ENCODE measurements at places on chromosomes 13 and 19.

GRCh38 chr13:24672141-24673132, 7.8 kb upstream of the ATP12A start:
- no peak for DNase-seq

DNA sequence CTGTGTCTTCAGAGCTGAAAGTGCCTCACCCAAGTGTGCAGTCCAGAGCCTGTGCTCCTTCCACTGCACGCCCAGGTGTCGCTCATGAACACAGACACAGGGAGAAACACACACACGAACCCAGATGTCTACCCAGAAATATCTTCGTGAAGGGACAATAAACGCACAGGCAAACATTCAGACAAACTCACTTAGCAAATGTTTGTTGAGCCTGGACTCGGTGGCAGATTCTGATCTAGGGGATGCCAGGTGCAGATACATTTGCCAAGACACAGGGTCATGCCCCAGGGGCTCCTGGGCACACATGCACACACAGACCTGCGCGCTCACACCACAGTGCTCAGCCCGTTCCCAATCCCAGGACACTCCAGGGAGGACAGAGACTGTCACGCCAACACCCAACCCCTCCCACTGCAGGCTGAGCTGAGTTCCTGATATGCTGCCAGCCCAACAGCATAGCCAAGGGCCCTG, 31.9 kb downstream of the SCGB2B2 start:
- no peak for DNase-seq

DNA sequence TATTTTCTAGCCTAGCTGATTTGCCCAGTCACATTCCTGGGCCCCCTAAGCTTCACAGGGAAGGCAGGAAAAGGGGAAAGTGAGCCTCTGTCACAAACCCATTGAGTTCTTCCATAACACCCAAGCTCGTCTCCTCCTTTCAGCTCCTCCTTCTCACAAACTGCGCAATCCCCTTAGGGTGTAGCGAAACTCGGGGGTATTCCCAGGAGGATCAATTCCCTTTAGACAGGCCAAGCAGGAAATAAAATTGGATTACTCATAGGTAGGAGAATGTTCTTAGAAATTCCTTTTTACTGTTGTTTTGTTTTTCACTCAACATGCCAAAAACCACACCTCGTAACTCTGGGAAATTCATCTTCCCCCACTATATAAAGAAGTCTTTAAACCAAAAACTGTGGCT, 139.3 kb downstream of the IRS2 start:
- no peak for DNase-seq

DNA sequence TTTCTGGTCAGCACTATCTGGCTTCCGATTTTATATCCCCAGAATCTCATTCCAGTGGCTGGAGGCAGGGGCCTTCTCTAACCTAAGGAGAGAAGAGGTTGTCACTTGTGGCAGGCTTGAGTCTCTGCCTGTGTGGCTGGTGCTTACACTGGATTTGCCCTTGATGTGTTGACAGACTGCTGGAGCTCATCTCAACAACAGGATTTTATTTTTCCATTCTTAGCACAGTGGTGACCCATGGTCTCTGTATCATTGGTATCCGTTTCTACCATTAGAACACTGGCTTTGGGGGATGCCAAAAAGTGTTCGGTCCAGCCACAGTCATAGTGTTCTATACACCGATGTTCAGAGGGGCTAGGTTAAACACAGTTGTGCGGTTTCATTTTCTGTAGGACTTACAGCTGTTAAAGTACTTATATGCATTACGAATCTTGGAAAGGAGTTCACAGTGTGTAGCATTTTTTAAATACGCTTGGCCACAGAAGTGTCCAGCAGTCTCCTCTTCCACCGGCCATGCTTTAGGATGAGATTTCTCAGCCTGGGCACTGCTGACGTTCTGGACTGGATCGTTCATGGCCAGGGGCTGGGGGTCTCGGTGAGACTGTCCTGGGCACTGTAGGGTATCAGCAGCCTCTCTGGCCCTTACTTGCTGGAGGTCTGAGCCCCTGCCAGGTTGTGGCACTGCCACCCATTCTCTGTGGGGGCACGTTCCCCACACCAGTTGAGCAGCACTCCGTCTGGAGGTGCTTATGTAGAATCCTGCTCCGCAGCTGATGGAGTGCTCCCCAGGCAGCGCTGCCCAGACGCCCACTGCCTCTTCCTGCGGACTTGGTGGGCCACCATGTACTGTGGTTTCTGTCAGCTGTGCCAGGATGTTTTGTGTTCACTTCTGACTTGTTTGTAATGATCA, 41.4 kb upstream of the TEX29 start:
- DNase-seq: no peak

DNA sequence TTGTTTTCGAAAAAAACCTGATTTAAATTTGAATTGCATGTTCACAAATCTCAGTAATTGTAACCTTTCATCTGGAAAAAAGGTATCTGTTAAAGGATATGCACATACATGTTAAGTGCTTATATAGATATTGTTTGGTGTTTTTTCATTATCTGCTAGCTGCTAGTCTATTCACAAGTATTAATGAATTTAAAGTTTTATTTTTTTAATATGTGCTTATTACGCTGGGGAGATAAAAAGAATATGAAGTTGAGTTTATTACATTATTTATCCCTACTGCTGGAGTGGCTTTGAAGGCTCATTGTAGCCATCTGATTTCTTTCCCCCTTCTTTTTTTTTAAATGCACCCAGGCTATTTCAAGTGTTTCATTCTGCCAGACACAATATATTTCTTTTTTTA, 3.9 kb upstream of the MAB21L1 start:
- no peak for DNase-seq

GRCh38 chr19:31539386-31539785, 190.2 kb upstream of the TSHZ3 start:
- no peak for DNase-seq

GRCh38 chr13:32897296-32897695, 118.9 kb upstream of the KL start:
- no peak for DNase-seq

GRCh38 chr19:12669270-12670158, 2.9 kb downstream of the WDR83 start:
- peak; percentile 67 for DNase-seq

GRCh38 chr19:18562086-18562485, 4.4 kb downstream of the KXD1 start:
- no peak for DNase-seq

- DNase-seq: no peak
Observed at GRCh38 chr19:3336680-3337523, 29.5 kb upstream of the NFIC start.

DNA sequence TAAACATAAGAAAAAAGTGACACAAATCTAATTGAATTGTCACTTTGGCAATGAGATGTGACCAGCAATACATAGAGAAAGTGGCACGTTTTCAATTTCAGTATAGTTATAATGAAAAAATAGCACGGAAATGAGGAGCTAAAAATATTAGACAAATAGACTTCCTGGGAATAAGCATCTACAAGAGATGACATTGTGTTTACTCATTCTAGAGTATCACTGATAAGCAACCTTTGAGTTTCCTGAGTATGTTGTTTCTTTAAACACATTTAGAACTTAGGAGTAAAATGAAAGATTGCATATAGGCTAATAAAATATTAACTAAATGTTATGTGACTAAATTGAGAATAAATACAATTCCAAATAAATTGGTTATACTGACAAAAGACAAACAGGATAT, 207.1 kb upstream of the SLITRK6 start:
- DNase-seq: no peak

DNA sequence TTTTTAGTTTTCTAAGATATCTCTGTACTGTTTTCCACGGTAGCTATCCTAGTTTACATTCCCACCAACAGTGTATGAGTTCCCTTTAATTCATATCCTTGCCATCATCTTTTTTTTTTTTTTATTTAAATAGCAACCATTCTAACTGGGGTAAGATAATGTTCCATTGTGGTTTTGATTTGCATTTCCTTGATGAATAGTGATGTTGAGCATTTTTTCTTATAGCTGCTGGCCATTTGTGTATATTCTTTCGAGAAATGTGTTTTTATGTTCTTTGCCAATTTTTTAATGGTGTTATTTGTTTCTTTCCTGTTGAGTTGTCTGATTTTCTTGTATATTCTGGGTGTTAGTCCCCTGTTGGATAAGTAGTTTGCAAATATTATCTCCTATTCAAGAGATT, 454.8 kb downstream of the DACH1 start:
- no peak for DNase-seq

DNA sequence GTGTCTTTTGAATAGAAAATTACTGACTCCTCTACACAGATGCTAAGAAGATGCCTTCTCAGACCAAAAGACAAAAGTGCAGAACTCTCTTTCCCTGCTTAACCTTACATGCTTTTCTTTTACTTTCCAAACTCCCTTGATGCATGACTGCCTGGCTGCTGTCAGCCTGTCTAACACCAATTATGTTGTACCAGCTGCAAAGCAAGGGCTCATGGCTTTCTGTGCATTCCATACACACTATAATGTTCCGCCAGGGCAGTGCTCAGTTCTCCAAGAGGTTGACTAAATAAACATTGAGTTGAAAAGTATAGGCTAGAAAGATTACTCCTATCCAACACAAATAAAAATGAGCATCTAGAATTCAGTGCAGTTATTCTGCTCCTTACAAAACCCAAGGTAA, 330.4 kb upstream of the NBEA start:
- no peak for DNase-seq

DNA sequence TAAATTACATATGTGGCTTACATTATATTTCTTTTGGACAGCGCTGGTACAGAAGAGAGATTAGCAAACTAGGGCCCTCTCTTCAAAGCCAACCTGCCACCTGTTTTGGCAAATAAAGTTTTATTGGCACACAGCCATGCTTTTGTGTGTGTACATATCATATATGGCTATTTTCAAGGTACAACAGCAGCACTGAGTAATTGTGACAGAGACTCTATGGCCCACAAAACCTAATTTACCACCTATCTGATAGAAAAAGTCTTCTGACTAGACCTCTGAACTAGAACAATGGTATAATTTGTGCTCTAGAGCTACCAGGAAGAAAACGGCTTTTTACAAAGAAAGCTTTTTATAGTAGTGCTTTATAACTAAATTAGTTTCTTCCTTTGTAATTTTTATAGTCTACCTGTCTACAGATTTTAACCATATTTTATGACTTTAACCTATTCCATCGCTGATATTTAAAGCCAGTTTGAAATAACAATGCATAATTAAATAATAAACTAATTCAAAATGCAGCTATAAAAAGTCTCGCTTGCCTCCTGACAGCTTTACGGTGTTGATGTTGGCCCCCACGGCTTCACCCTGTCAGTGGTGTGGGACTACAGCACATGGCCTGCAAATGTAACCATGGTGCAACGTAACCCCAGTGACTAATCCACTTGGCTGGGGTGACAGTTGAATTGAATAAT, 17.7 kb upstream of the DPY19L3 start:
- no peak for DNase-seq

GRCh38 chr19:1285737-1286360, at the start of gene EFNA2:
EFNA2 (plus strand) TSS chr19:1285873; CDS start chr19:1286169, 296 bp downstream.
- no peak for DNase-seq

Data from CD4-positive, alpha-beta T cell treated with Interleukin-4 for 4 hours (primary cell).